ENCODE measurements at places on chromosomes 11 and 22. TPM values are rescaled to one million over a fixed set of nuclear protein-coding genes. Genes with fewer than 3 reads are reported as not detected.

OR10A5 gene
- not detected for total RNA-seq

DNA sequence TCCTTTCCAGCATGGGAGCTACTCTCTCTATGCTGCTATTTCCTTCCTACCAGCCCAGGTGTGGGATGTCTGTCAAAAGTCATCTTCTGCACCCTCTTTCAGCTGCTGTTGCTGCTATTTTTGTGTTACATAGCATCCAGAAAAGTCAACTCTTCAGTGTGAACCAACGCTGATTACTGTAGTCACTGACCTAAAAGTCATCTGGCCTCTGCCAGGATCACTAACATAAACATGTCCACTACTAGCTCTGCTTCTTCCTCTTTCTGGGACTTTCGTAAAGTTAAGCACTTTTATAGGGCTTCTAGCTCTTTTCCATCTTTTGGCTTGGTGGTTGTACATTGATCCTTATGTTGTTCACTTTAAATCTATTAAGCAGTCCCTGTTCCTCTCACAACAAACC is 90.2 kb upstream of the CARD18 start:
- ATAC-seq = no peak

- ATAC-seq = peak; percentile 96
These were observed 148.1 kb downstream of the FAM76B start for GRCh38 chr11:95641495-95641894.

- peak; percentile 70 for ATAC-seq
These were observed 39.0 kb downstream of the BMAL1 start for GRCh38 chr11:13316528-13316961.

- no peak for ATAC-seq
These were observed 57.9 kb downstream of the NOX4 start for GRCh38 chr11:89433278-89433677.

DNA sequence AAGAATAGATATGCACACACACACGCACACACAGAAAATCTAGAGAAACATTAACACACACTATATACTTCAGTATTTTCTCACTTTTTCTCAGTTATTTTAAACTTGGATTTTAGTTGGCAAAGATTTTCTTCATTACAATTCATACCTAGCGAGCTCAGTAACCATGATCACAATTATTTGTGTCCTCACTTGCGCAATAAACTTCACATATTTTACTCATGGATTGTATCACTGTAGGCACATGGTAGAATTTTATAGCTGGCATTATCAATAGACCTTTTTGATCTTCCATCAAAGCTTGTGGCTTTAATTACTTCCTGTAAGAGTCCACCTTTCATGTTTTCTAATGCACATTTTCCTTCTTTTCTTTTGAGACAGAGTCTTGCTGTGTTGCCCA is 4.8 kb upstream of the XKR3 start:
- ATAC-seq = no peak

DNA sequence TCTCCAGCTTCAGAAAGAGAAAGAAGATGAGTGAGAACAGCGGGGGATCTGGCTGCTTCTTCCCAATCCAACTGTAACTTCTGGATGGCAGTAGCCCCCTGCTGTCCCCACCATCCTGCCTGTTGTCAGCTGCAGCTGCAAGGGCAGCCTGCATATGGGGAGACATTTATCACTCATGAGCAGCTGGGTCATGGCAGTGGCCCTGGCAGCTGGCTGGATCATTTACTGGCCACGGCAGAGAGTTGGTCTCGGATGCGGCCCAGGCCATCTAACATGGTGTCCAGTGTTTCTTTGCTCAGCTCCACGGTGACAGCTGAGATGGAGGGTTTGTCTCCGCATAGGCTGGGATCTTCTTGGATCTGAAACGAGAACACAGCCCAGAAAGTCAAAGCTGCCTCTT is 14.8 kb downstream of the COMMD9 start:
- ATAC-seq = no peak

DNA sequence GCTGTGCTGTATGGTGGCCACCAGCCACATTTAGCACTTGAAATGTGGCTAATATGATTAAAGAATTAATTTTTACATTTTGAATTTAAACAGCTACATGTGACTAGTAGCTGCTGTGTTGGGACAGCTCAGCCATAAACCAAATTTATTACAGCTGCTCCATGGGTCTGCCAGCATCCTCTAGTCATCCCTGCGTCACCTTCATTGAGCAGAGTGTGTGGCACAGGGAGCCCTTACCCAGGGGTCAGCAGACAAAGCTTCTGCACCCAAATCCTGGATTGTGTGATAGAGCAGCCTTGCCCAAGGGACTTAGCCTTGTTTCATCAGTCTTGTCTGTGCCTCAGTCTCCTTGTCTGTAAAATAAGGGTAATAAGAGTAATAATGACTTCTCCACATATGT is 19.4 kb upstream of the ACCSL start:
- no peak for ATAC-seq

Measured in activated T-helper 17 cell treated with anti-CD3 and anti-CD28 coated beads, Interleukin-2, amount 50 U/mL, for 72 hours (primary cell).